ENCODE measurements at places on chromosomes 3 and 15.

DNA sequence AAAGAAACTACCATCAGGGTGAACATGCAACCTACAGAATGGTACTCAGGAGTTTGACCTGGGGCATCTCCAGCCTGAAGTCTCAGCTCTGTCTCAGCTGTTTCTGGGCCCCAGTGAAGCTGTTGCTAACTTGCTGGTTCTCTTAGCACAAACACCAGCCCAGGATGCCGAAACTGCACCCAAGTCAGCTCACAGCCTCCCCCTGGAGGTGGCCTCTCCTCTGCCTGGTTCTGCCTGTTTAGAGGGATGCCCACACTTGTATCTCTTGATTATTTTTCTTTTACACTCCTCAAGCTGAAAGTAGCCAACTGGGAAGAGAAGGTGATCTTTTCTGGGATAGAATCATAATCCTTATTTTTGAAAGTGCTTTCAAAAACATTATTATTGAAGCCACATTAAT is 289.0 kb upstream of the RASGRP1 start:
- DNase-seq, result peak; percentile 33

DNA sequence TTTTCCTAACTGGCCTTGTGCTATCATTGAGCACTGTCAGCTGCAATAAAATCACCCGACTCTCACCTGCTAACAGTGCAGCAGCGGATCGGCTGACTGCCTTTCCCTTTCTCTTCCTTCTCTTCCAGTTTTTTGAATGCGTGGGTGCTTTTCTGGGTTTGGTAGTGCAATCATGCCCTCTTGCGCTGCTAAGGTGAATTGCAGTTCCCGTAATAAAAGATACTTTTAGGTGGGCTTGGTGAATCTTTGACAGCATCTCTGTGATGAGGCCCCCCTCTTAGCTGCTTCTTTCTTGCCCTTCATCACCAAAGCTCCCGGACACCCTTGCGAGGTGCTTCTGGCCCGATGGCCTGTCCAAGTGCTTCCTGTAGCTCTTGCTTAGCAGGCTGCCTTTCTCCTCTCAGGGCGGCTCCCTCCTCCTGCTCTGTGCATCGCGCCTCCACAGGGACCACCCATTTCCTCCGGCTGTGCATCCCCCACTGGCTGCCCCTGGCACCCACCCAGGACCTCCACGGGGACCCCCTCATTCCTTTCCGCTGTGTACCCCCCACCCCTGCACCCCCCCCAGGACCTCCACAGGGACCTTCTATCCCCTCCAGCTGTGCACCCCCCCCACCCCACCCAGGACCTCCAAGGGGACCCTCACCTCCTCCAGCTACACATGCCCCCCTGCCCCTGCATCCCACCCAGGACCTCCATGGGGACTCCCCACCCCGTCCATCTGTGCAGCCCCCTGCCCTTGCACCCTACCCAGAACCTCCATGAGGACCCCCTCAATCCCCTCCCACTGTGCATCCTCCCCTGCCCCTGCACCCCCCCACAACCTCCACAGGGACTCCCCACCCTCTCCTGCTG is 50.8 kb upstream of the RPL32 start:
- peak; percentile 85 for DNase-seq

DNA sequence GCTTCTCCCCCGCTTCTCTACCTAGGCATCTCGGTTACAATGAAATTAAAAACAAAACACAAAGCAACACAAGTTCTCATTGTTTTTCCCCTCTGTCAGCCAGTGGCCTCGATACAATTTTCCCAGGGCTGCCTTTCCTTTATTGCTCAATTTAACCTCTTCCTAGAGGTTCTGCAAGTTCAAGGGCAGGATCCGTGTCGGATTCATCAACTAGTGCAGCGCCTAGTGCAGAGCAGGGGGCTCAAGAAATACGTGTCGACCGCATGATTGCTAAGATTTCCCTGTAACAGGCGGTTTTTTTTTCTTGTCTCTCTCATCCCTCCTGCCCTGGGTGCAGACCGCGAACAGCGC is 1.4 kb upstream of the BHLHE40 start:
- no peak for DNase-seq

DNA sequence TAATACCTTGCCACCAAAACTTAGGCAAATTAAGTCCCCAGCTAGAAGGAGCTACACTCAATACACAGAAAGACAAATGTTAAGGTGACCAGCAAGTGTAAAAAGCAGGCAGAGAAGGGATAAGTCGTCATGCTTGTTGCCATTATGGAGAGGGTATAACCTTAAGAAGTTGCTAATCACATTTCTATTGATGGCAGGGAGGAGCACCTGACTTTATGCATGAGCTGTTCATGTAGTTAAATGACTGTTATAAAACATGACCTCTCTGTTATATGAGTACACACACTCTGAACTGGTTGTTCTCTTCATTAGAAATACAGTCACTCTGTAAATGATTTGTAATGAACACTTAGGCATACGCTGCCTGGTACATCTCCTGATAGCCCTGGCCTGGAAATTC is 6.6 kb upstream of the CCNL1 start:
- DNase-seq, result no peak

DNA sequence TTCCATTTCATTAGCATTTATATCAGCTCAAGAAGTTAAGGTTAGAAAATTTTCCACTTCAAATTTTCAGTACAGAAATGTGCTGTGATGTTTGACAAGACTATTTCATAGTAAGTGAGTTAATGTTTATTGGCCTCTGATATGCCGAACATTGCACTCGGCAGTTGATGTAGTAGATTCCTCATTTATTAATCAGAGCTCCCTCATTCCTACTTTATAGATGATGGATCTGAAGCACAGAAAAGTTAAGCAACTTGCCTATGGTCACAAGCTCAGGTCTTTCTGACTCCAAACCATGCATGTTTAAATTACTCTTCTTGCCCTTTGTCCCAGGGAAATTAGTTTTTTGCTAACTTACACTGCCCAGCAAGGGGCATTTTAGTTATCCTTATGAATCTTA is 92.0 kb downstream of the ATG7 start:
- DNase-seq, result peak; percentile 58

GRCh38 chr15:85910834-85911233 is 116.1 kb upstream of the KLHL25 start:
- no peak for DNase-seq

DNA sequence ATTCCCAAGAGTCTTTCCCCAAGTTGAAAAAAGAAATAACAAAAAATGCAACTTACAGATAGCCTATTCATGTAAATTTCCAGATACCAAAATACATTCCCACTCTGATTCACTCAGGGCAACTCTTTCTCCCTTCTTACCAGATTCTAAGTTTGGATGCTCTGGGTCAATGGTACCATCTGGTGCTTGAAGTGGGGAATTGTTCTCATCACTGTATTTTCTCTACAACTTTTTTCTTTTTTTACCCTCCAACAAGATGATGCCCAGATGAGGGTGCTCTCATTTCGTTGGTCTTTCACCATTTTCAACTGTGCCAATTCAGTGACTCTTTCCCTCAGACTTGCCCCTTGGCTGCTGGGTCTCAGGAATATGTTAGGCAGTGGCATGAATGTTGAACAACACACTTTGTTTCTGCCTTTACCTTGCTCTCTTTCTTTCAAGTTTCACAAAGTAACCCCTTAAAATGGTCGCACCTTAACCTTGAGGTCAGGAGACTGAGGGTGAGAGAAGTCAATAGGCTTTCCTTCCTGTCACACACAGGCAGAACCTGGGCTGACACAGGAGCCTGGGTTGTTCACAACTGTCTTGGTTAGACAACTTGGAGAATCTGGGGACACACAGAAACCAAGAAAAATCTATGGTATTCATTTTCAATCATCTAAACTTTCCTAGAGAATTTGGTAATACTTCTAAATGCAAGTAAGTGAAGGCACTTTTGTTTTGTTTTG is 330.7 kb upstream of the SLCO3A1 start:
- DNase-seq, result peak; percentile 61

DNA sequence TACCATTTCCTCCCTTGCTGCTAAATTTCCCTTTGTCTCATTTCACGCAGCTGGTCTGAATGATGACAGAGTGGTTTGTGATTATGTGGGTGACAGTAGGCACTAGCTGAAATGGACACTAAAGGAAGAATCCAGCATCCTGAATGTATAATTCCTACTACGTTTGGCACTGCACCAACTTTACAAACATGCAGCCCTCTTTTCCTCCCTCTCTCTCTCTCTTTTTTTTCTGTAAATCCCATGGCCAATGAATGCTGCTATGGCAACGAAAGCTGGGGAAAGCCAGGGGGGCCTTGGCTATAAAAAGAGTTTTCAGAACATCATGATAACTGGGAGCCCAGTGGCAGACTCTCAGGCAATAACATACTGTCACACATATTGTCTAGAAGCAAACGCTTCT is 367.2 kb upstream of the AGTR1 start:
- no peak for DNase-seq

- no peak for DNase-seq
Observed at GRCh38 chr3:72490688-72491435, 357.4 kb downstream of the SHQ1 start.

GRCh38 chr3:100603469-100603868 is 5.9 kb upstream of the ADGRG7 start:
- DNase-seq, result peak; percentile 47

DNA sequence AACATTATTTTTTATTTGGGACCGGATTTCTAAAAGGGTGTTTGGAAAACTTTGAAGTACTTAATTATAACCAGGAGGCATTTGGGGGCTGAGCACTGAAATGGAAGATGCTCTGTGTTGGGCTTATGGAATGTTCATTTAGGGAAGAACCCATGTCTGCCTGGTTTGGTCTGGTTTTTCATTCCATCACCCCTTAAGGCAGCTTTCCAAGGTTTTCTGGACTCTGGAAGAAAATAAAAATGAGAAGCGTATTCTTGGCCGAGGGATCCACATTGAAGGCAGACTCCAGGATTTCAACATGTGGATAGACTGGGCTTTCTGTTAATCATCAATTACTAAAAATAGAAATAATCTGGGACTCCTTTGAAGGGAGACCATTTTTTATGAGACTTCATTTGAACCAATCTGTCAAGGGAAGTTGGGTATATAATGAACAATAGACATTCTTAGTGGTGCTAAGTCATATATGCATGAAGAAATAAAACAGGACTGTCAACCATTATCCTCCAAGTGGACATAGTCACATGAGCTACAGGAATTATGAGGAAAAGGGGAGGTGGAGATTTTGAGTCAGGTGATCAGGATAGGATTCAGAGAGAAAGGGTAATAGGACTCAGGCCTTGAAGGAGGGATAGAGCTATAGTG is 270.5 kb upstream of the ADAMTS9 start:
- DNase-seq, result no peak

- DNase-seq, result no peak
Observed at GRCh38 chr3:57953576-57953975, 54.6 kb upstream of the FLNB start.

- peak; percentile 56 for DNase-seq
Observed at GRCh38 chr3:119690043-119690656, 12.7 kb upstream of the CFAP91 start.

Measured in GM03348 (cell line).